NCI-H1092 treated with DMSO at 0.1 percent for 48 hours (cell line): ENCODE measurements at places on chromosomes 4 and X.
A peak's percentile ranks its signal among the peaks of the same experiment; 100 is the strongest.

- no peak for DNase-seq
Measured at GRCh38 chr4:78645853-78646757, 94.5 kb downstream of the ANXA3 start.

DNA sequence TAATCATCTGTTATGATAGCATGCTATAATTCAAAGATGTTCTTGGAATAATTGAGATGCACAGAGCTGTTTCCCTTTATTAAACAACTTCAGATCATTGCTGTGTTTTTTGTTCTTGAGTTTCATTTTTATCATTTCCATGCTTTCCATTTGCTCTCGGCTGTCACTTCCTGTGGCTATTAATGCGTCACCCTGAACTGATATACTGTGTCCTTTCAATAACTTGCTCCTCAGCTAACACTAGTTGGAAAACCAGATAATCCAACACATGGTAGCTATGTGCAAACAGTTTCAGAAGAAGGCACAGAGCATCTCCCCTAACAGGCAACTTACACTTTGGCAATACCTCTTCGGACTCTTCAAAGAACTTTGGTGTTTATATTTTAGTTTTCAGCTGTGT, 376.0 kb downstream of the GBA3 start:
- no peak for DNase-seq

- no peak for DNase-seq
Measured at GRCh38 chr4:26345565-26345938, 24.7 kb downstream of the RBPJ start.

DNA sequence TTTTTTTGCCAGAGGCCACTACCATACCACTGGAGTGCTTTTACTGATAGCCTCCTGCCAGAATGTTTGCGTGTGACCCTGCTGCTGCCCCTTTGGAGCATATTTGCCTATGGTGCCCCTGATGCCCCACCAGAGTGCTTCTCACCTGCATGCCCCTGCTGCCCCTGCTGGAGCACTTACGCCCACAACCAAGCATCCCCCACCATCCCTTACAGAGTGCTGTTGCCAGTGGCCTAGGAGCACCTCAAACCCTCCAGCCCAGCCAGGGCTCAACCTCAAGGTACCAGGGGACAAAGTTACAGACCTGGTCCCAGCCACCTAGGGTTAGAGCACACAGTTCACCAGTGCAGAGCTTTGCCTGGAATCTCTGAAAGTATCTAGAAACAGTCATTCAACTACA, 207.2 kb downstream of the CFAP299 start:
- DNase-seq = no peak

GRCh38 chr4:108224611-108225053, 55.9 kb upstream of the LEF1 start:
- DNase-seq = no peak

DNA sequence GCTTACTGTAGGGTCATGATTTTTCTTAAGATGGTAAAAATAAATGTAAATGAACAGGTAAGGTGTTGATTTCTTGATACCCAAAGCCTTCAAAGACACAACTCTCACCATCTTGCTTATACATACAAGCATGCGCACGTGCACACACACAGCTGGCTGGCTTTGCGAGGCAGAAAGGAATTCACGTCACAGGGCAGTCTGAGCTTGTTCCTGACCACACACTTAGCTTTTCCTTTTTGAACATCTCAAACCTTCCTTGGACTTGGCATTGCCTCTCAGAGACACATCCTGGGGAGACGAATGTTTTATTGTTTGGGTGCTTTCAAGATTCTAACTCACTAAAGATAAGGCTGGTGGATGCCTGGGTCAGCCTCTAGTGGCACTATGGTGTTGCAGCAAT, 175.0 kb downstream of the NHS start:
- peak; percentile 11 for DNase-seq

DNA sequence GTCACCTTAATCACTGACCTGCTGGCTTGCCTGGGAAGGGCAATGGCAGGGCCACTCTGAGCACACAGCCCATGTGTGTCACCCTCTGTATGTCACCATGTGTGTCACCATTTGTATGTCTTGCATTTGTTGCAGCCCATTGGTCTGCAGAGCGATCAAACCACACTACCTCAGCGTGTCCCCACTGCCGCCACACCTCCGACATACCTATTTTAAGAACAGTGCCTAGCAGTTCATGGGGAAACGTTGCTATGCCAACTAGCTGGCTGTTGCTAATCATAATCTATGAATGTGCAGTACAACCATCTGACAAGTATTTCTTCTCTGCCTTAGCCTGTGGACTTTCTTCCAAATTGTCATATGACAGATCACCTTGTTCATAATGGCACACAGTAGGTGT, 8.0 kb upstream of the CRMP1 start:
- no peak for DNase-seq

DNA sequence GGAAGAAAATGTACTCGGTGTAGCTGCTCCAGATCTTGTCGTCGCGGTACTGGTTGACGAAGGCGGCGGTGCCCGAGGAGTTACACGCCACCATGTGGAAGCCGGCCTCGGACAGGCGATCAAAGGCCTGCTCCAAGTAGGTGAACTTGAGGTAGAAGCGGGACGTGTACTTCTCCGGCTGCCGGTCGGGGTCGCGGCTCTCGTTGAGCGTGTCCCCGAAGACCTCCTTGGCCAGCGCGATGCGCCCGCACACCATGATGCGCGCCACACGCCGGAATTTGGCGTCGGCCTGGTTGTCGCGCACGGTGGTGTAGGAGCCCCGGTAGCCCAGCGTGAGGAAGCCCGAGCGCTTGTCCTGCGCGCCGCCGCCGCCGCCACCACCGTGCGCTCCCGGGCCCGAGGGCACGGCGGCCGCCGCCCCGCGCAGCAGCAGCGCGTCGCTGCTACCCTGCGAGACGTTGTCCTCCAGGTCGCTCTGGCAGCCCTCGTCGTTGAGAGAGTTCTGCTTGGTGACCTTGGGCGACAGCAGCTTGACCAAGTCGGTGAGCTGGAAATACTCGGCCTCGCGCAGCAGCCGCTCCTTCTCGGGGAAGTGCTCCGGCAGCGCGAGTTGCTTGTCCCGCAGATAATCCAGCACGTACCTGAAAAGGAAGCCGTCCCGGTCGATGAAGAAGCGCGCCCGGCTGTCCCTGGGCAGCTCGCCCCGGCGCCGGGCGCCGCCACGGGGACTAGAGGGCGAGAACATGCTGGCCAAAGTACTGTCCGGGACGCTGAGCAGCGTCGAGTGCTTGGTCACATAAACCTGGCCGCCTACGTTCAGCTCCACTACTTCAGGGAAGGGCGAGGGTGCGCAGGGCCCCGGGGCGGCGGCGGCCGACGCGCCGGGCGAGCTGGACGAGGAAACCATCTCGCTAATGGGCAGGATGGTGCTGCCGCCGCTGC, 775 bp downstream of the KCTD8 start:
- DNase-seq = peak; percentile 41

DNA sequence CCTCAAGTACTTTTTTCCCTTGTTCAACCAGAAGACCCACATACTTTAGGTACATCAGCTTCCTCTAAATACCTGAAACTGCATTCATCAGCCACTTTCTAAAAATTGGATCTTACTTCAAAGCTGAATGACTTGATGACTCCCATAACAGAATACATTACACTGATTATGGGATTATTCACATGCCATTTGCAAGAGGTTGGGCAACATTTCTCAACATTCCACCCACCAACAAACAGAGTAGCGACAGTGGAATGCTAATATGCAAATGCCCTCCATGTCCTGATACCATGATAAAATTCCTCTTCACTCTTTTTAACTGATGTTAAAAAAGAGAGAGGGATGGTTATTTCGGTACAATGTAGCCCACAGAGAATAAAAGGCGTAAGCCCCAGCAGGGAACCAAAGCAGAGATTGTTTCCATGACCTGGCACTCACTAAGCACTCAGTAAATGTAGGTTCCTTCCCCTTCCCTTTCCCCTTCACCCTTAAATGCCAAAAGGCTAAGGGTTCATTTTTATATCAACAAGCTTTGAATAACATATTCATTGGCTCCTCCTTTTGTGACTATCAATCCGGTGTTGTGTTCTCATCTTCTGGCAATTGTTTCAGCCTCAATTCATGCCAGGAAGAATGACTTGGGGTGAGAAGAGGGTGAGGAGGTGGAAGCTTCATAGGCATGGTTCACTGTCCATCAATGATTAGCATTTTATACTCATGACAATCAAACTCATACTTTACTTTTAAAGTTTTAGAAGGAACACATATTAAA, 317.2 kb downstream of the DHX15 start:
- no peak for DNase-seq

DNA sequence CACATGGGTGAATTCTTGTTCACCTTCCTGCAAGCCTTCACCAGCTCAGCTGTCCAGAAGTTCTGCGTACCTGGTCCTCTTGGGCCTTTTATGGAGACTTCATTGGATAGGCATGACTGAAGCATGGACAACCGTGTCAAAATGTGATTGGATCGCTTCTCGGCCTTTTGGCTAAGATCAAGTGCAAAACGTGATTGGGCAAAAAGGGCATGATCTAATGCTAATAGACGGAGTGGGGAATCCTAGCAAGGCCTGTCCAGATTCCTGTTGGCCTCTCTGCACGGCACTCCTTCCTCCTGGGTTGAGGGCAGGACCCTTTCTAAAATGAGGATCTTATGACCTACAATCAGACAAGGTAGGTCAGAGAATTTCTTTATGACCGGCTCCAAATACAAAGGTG, 24.9 kb downstream of the PRDX4 start:
- no peak for DNase-seq

DNA sequence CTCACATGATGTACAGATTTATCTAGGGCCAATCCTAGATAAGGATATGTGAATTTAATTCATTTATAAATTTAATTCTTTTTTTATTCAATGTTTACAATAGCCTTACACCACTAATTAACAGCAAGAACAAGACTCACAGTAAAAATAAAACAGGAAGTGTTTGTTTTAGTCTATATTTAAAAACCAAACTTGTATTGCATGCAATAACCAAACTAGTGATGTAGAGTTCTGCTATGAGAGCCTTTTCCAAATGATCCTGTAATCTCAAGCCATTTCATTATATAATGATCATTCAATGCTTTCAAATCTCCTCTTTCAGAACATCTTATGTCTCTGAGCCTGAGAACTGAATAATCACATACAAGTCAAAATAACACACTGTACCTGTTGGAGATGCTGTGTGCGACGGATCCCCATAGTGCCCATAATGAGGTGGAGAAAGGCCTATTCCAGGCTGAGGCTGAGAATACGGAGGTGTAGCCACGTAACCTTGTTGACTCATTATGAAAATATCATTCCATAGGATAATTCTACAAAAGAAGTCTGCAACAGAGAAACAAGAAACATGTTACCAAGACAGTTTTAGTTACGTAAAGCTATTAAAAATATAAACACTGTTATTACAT, 2.6 kb downstream of the SEC24D start:
- no peak for DNase-seq

GRCh38 chrX:110210417-110211139, 107.3 kb downstream of the AMMECR1 start:
- peak; percentile 5 for DNase-seq

- no peak for DNase-seq
Measured at GRCh38 chr4:168723569-168723968, 226.7 kb downstream of the PALLD start.

GRCh38 chr4:109185548-109185947, 116.9 kb downstream of the COL25A1 start:
- no peak for DNase-seq

DNA sequence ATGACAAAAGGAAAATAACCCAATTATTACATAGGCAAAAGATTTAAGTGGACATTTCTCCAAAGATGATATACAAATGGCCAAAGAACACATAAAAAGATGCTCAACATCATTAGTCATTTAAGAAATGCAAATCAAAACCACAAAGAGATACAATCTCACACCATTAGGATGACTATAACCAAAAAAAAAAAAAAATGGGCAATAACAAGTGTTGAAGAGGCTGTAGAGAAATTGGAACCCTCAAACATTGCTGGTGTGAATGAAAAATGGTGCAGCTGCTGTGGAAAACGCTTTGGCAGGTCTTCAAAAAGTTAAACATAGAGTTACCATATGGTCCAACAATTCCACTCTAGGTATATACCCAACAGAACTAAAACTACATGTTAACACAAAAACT, 5.6 kb upstream of the PRDX4 start:
- no peak for DNase-seq

DNA sequence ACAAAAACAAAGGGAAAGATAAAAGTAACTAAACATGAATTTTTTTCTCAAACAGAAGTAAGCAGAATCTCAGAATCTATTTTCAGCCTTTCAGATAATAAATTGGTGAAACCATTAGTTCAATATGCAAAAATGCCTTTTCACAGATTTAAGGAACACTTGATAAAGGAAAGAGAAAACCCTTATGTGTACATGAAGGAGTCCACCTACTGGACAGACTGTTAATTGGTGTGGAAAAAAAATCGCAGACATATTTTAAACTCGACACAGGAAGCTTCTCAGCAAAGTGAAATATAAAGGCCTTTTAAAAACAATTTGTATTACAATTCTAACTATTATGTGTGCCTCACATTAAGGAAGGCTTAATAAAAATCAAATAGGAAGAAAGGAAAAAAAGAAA, 22.3 kb downstream of the COX7B2 start:
- no peak for DNase-seq

DNA sequence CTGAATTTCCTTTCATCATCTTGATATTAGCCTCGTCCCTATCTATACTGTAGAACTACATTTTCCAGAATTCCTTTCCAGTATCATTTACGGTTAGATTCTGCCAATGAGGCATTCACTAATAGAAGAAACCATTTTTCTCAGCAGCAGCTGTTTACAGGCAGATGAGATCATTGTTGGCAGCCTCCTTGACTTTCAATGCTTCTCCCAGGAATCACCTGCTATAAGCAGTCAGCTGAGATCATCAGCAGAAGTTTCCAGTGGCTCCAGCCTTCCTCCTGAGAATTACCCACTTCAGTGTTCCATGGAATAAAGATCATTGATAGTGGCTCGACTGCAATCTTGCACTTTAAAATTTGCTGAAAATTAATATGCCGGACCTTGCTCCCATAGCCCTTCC, 157.3 kb upstream of the TET2 start:
- peak; percentile 64 for DNase-seq

DNA sequence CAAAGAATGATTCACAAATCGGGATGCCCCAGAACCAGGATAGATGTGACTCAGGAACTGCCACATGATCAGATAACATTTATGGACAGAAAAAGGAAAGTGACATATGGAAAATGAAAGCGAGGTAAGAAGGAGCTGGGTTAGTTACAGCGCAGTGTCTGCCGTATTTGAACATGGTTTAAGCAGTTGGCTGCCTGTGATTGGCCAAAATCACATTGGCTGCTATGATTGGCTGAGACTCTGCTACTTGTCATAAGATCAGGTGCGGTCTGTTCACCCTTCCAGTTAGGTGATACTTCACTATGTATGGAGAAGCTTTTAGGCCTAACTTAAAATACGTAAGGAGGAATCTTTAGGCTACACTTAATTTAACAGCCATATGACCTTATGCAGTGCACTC, 322.7 kb upstream of the HAND2 start:
- DNase-seq = no peak

GRCh38 chr4:137274404-137274803, 257.9 kb downstream of the PCDH18 start:
- no peak for DNase-seq

- no peak for DNase-seq
Measured at GRCh38 chr4:16608123-16608522, 290.3 kb downstream of the LDB2 start.

- DNase-seq = no peak
Measured at GRCh38 chrX:70168238-70169188, 8.8 kb upstream of the DGAT2L6 start.
